D341Med (cell line): ENCODE measurements at places on chromosomes 5 and 9.

- DNase-seq = no peak
These were observed 3.5 kb downstream of the TXNDC8 start for GRCh38 chr9:110334183-110334582.

DNA sequence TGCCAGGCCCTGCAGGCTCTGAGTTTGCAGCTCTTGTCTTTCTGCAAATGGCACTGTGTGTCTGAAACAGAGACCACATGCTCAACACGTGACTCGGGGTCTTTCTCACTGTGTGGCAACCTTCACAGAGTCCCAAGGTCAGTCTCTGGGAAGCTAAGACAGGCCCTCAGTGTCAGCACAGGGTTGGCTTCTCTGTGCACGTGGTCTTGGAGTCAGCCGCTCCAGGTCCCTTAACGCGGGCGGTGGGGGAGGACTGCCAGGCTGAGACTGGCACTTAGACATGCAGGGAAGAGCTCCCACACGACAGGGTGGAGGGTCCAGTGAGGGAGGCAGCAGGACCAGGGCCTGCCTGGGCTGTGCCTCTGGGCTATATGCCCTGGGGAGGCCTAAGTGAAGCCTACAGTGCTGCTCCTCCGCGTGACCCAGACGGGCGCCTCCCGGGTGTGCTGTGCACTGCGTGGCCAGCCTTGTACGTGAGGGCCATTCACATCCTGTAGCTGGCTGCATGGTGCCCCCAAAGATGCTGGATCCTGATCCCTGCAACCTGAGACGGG lies 76.8 kb downstream of the ADAMTS2 start:
- no peak for DNase-seq

- no peak for DNase-seq
These were observed 17.2 kb downstream of the PAM start for GRCh38 chr5:102772273-102772672.

GRCh38 chr9:109317311-109317978 lies 3.4 kb downstream of the EPB41L4B start:
- DNase-seq = no peak

GRCh38 chr9:101912698-101913097 lies 174.3 kb upstream of the GRIN3A start:
- no peak for DNase-seq

DNA sequence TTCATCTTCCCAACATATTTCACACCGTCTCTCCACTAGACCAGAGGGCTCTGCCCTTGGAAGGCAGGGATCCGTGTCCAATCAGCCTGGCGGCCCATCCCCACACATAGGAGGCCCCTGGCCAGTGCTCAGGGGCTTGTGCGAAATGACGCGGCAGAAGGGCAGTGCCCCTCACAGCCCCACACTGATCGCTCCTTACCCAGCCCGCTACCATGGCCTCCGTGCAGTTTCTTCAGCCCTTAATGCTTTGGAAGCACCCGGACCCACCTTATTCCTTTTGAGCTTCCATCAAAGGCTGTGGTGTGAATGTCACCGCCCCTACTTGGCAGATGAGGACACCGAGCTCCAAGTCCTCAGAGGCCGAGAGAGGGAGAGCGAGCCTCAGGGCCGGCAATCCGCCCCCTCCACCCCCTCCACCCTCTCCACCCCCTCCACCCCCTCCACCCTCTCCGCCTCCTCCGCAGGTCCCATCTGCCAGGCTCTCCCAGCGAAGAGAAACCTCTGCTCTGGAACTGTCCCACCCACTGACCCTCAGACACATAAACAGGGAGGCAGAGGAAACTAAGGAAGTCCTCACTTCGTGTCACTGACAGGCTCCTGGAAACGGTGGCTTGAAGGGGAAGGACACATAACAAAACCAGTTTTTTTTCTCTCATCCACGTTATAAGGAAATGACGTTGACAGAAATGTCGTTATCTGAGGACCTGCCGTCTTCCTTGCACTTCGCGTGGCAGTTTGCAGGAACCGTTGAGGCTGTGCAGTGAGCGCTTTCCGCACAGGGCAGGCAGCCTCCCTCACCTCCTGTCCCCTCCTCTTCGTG lies 13.9 kb downstream of the QSOX2 start:
- no peak for DNase-seq

- no peak for DNase-seq
These were observed 52.3 kb downstream of the SLF1 start for GRCh38 chr5:94670726-94671125.

GRCh38 chr9:124348363-124348762 lies 66.9 kb downstream of the PSMB7 start:
- DNase-seq = no peak

DNA sequence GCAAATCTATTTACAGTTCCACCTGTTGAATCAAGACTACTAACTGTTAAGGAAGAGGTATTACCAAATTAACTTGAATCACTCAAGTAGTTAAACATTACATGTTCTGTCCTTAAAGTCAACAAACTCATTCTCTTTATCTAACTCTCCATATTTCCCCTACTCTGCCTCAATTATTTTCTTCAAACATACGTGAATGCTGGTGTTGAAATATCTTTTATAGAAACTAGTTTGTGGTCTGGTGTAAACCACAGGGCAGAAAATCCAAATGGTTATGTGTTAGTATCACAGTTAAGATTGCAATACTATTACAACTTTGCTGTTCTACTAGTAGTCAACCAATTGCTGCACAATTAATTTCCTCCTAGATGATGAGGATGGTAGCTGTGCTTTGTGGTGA lies 603.5 kb downstream of the KCTD16 start:
- DNase-seq = no peak
